ENCODE measurements at places on chromosomes 6 and 20.

DNA sequence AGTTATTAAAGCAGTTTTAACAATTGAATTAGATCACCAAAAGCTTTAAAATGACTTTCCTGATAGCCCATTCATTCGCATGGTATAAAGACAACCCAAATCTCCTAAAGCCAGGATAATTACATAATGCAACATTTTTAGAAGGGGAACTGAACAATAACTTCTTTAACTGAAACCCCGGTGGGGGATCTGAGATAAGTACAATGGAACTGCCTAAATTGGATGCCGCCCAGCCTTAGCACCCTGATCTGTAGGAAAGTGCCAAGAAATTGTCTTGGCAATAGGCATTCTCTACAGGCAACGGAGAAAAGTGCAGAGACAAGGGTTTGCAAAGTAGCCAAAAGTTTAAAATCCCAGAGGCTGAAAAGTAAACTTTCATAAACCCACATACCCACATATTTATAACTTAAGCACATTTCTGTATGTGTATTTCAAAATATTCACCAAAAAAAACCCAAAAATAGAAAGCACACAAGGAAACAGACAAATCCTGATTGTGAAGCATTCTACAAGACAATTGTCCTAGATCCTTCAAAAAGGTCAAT lies 98.8 kb upstream of the BEND6 start:
- no peak for DNase-seq

DNA sequence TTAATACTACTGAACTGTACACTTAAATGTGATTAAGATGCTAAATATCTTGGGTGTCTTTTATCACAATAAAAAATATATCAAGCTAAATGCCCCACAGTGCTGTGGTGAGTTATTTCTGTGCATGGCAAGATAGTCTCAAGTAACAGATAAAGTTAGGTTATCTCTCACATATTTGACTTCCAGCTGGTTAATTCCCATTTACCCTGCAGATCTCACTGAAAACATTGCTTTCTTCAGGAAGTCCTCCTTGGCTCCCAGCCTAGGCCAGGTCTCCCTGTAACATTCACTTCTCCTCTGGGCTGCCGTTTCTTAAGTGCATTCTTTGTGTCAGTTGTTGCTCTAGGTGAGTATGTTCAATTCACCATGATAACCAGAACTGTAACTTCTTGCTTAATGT lies 59.1 kb downstream of the SLC22A1 start:
- DNase-seq: no peak

- no peak for DNase-seq
These were observed 150.0 kb upstream of the RIPOR2 start for GRCh38 chr6:25085756-25086155.

DNA sequence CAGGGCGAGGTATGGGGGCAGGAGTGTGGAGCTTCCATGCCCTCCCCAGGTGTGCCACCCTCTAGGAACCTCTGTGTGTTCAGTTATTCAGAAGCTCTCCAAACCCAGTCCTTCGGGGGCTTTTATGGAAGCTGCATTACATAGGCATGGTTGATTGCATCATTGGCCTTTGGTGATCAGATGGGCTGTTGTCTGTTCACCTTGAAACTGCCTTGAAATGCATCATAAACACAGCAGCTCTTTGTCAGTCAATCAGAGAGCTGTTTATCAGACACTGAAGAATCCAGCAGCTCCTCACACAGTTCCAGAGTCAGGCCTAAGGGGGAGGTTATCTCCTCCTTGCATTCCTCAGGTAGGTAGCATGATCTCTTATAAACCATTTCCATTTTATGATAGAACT lies 62.4 kb downstream of the E2F3 start:
- DNase-seq: no peak

DNA sequence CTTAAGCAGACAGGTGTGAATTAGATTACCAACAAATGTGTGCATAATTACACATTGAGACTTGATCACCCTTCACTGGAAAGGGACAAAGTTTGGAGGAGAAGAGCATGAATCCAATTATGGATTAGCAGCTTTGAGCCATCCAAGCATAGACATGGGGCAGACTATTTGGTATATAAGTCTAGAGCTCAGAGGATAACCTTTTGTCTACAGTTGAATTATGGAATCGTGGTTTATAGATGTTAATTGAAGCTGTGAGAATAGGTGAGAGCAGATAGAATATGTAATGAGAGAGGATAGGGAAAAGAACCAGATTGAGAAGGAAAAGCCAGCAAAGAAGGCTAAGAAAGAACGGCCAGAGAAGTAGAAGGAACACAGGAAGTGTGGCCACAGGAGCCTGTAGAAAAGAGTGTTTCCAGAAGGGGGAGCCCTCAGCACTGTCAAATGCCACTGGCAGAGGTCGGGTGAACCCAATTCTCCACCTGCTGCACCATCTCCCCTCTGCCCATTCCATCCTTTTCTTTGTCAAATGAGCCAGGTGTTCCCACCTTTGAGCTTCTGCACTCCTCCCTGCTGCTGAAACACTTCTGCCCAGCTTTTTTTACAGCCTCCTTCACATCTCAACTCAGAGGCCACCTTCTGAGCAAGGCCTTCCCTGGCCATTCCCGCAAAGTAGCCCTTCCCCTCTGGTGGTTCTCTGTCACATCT lies 7.3 kb downstream of the DNTTIP1 start:
- DNase-seq: peak; percentile 62

GRCh38 chr20:51368461-51369211 lies 173.9 kb downstream of the NFATC2 start:
- DNase-seq: no peak

DNA sequence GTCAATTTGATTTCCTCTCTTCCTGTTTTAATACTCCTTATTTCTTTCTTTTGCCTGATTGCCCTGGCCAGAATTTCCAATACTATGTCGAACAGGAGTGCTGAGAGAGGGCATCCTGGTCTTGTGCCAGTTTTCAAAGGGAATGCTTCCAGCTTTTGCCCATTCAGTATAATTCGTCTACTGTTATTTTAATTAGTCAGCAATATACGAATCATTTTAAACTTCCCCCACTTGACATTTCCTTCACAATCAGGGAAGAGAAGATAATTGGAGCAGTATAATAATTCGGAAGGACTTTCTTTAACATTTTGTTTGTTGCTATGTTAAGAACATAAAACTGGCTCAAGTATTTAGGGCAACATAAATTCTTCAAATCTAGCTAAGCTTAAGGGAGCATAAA lies 860.3 kb upstream of the SLC35B3 start:
- DNase-seq: no peak

DNA sequence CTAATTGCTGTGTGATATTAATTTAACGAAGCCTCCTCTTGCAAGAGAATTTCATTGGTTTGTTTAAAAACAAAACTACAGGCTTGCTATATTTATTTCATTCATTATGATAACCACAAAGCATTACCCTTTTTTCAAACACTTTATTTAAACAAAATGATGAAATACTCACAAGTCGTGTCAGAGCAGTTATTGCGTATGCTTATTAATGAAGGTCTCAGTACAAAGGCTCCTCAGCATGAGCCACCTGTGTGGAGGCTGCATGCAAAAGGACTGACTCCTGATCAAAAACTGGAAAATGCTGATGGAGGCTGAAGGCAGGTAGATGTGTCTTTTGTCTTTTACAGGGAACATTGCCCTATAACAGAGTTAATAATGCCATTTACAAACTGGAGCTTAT lies 130.5 kb downstream of the CRYBG1 start:
- DNase-seq: no peak

DNA sequence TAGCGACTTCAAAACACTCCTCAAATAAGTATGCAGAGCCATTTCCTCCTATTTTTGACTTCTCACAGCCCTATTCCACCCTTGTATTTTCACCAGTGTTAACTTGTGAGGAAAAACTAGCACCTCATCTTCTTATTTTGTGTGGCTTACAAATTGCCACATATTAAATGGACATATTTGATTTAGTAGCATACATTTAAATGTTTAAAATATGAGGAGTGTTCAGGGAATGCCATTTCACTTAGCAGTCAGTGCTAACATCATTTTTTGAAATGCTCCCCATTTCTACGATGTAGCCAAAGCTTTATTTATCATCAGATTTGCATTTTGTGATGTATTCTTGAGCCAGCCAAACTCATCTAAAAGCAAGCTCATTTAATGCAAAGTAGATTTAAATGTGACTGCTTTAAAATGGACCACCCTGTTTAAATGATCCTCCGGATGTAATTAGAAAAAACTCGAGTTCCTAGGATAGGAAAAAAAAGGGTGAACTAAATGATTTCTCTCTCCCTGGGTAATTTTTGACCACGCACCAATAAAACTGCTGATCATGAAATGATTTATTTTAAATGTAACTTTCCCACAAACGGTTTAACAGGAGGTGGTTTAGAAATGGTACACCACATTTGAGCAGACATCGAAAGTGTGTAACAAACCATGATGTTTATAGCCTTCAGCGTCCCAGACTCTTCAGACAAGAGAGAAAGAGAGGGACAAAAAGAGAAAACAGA lies 172.6 kb downstream of the CD83 start:
- no peak for DNase-seq

Data from activated naive CD4-positive, alpha-beta T cell treated with Interleukin-2 at 50 U/mL for 16 hours (primary cell).